ENCODE measurements at places on chromosomes 12 and 14. TPM values are rescaled to one million over a fixed set of nuclear protein-coding genes. Genes with fewer than 3 reads are reported as not detected.

KCNJ8 gene
- 0.29 TPM for total RNA-seq

COX6A1 gene
- total RNA-seq: 842 TPM

CLEC2A gene
- total RNA-seq: not detected

IKZF4 gene
- total RNA-seq: 1.9 TPM

SHMT2 gene
- 131 TPM for total RNA-seq

CDCA4 gene
- total RNA-seq: 45.2 TPM

TAS2R20 gene
- total RNA-seq: 0.07 TPM

KRT71 gene
- 0.05 TPM for total RNA-seq

RNASE7 gene
- not detected for total RNA-seq

NR1H4 gene
- total RNA-seq: 0.08 TPM

GPRC5A gene
- total RNA-seq: 449 TPM

SDSL gene
- 28.4 TPM for total RNA-seq

C12orf54 gene
- total RNA-seq: not detected

SIX4 gene
- 2.7 TPM for total RNA-seq

MYF6 gene
- total RNA-seq: not detected

FIGNL2 gene
- 0.30 TPM for total RNA-seq

PTHLH gene
- 29.3 TPM for total RNA-seq
